T-helper 2 cell (primary cell): ENCODE measurements at places on chromosomes 16 and 17.

DNA sequence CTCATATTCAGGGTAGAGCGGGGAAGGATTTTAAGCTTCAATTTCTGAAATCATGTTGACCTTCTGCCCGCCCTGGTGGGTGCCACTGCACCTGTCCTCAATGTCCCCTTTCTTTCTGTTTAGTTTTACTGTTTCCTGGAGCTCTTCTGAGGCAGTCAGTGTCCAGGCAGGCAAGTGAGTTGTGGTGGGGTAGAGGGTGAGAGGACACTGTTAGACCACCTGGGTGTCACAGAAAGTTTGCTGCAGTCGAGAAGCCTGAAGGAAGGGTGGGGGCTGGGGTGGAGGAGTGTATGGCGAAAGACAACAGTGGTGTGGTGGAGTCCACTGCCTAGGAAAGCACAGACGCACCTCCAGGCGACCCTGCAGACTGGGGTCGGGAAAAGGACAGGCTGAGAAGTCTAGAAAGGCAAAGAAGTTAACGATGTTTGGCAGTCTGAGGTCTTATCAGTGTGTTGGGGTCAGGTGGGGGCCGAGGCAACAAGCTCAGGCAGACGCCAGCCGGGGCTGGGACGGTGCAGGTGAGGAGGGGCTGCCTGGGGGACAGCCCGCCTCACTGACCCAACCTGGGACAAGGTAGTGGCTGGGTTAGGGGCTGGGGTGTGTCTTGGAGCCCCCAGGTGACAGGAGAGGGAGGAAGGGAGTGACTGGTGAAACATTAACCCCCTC is 23.3 kb upstream of the HOXB13 start:
- DNase-seq, result no peak

DNA sequence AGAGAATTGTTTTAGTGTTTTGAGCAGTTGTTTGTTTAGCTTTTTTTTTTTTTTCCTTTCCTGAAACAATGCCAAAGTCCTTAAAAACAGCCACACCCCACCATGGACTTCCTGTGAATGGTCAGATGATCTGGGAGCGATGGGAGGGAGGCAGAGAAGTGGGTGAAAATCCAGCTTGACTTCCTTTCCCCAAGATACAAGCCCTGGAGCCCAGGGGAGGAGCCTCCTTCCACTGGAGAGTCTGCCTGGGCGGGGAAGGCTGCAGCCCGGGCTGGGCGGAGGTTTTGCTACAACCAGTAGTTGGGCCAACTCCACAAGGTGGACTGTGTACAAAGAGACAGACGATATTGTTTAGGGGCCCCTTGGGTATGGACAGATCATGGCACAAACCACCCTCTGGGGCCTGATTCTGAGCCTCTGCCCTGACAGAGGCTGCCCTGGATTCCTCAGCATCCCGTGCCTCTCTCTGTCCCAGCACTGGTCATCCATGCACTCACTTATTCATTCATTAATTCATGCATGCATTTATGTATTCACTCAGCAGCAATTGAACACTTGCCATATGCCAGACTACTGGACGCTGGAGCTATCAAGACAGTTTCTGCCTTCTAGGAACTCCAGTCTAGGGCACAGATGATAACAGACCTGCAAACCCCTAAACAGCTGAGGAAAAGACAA is 29.8 kb downstream of the WSB1 start:
- DNase-seq, result no peak

GRCh38 chr16:79295746-79296145 is 304.8 kb downstream of the MAF start:
- no peak for DNase-seq

GRCh38 chr16:48507391-48507790 is 102.6 kb downstream of the N4BP1 start:
- no peak for DNase-seq

DNA sequence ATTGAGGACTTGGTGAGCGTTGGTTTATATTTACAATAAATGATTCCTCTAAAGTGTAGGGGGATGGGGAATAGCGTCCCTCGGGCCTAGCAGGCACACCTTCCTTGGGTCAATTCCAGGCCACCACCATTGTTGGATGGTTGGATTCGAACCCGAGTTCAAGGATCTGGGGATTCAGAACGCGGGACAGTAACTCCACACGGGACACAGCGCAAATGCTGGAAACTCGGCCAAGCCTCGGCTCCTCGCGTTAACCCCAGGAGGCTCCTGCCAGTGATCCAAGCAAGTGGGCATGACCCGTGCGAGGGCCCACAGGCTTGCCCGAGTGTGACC is 613 bp downstream of the B9D1 start:
- DNase-seq, result no peak

- DNase-seq, result peak; percentile 59
Observed at GRCh38 chr16:81730090-81731051, 48.7 kb upstream of the PLCG2 start.

DNA sequence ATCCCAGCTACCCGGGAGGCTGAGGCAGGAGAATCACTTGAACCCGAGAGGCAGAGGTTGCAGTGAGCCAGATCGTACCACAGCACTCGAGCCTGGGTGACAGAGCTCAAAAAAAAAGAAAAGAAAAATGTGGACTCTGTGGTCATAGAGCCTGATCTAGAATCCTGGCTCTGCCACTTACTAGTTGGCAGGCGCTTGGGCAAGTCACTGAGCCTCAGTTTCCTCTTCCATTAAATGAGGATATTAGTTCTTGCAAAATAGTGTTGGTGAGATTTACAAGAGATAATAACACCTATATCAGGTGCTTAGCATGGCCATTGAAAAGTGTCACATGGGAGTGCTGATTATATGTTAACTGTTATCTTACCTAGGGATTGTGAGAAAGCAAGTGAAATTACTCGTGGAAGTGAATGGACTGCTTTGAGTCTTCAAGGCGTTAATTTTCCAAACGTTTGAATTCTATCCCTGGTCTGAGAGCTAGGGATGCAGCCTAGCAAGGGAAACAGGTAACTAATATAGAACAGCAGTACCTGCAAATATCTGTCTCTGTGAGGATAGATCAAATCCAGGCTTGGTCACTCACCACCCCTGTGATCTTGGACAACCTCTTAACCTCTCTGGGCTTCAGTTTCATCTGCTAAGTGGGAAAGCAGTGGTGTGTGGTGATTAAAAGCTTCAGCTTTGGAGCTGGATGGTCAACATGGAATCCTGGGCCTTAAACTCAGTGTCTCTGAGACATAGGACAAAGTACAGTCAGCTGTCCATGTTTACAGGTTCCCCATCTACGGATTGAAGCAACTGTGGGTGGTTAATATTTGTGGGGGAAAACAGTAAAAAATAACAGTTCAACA is 953 bp upstream of the NSMCE1 start:
- no peak for DNase-seq

DNA sequence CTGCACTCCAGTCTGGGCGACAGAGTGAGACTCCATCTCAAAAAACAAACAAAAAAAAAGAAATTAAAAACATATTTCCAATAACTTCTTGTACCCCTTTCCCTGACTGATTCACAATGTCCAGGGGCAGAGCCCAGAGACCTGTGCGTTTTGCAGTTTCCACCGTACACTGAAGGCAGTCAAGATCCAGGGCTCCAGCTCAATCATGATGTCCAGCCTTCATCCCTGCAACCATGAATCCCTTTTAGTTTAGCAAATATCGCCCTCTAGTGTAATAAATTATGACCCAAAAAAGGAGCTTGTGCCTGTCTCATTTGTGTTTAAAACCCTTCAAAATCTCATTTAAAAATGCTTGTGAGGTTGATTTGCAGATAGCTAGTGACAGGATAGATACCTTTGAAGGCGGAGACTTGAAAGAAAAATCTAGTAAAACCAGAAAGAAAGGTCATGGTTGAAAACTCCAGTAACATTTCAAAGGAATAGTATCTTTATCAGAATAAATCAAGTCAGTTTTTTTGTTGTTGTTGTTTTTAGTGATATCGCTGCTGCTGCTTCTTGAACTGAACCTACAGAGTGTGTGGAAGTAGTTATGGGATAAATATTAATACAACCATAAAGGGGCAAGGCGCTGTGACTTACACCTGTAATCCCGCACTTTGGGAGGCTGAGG is 3.7 kb upstream of the ERN1 start:
- no peak for DNase-seq

DNA sequence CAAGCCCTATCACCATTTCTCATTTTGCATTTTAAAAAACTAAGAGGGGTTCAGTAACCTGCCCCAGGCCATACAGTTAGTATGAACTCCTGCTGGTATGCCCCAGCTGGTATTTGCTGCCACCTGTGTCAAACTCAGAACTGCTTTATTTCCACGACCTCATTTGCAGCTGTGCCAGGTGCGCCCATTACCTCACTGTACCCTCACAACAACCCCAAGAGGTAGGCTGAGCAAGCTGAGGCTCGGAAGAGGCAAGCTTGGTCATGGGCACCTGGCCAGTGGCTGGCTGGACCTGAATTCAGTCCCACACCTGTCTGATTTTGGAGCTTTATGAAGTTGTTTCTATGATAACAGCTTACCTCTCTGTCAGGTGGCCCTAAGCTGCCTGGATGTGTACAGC is 7.6 kb downstream of the EPN2 start:
- no peak for DNase-seq

DNA sequence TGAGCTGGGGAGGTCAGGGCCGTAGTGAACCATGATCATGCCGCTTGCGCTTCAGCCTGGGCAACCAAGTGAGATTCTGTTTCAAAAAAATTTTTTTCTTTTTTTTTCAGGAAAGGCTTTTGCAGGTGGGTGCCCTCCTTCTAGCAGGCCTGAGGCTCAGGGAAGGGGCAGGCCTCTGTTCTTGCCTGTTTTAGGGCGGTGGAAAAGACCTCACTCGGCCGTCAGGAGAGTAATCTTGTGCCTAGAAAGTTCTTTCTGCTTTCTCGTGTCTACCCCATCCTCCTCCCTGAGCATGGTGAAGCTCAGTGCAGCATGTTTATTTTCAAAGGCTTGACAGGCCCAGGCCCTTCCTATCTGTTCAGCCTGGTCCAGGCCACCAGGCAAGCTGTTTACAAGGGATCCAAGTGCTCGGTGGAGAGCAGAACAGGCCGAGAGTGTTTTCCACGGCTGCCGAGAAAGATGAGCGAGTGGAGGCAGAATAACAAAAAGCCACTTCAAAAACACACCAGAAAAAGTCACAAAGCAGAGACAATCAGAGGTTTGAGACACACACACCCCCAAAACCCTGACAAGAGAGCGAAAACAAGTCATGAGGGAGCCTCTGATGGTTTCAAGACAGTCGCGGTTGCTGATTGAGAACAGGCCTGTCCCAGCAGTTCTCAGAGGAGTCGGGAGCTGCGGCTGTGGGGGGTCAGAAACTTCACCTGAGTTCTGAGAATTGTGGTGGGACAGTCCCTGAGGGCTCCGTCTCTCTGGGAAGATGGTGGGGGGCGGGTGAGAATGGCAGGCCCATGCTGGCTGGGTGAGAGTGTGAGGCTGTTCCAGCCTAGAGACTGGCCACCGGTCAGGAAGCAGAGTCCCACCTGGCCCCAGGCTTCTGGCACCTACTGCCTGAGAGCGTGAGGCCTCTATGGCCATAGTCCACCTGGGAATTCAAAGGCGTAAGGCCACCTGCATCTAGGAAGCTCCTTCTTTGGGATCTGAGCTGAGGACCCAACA is 37.5 kb upstream of the CCR7 start:
- DNase-seq, result peak; percentile 41

DNA sequence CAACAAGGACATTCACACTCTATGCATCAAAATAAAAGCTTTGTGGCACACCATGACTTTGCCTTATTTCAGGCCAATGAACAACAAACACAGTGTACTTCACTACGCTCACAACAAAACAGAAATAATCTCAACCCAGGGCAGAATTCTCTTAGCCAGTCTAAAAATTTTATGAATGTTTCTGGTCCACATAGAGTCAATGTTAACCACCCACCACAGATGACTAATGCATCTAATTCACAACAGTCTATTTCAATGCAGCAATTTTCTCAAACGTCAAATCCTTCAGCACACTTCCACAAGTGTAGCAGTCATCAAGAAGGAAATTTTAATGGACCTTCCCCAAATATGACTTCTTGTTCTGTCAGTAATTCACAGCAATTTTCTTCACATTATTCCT is 101.7 kb downstream of the CHD9 start:
- DNase-seq, result no peak

GRCh38 chr16:73499276-73499675 is 451.3 kb upstream of the ZFHX3 start:
- no peak for DNase-seq

- DNase-seq, result no peak
Observed at GRCh38 chr17:2250140-2251095, 53.2 kb downstream of the SMG6 start.

- DNase-seq, result no peak
Observed at GRCh38 chr16:80599466-80599865, 58.7 kb downstream of the DYNLRB2 start.

DNA sequence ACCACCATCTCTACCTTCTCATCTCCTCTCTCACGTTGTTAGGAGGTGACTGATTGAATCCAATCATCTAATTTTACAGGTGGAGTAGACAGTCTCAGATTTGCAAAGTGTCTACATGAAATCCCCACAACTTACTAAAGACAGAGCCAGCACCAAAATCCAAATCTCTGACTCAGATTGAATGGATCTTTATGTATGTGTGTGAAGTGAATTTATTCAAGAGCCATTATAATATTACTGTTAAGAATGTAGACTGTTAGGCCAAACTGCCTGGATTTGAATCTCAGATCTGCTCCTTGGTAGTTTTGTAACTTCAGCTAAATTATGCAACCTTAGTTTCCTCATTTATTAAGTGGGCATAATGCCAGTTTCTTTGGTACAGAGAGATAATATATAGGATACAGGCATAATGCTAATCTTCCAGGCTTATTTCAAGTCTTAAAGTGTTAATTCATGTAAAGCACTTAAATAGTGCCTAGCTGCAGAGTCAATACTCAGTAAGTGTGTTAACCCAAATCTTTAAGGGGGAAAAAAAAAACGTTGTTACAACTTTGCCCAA is 12.7 kb downstream of the CNEP1R1 start:
- no peak for DNase-seq

DNA sequence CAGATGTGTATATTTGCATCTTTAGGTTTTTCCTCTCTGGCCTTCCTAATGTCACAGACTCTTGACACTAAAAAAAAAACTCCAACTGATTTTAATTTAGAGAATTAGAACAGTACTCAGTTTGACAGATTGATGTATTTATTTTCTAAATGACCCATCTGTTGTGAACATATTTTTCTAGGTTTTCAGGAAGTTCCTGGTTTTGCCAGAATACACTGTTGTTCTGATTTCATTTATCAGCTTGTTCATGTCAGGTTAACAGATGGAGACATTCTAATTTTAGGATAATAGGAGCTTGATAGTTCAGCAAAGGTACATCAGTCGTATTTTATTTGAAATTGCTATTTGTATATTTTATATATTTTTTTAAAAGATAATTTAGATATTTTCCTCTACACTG is 133.4 kb downstream of the TANC2 start:
- DNase-seq, result no peak

- no peak for DNase-seq
Observed at GRCh38 chr17:9053406-9053805, 32.1 kb downstream of the NTN1 start.

GRCh38 chr17:28865946-28866752 is 11.3 kb downstream of the ERAL1 start:
- DNase-seq, result peak; percentile 20

GRCh38 chr16:69233124-69233523 is 46.2 kb downstream of the SNTB2 start:
- DNase-seq, result no peak

DNA sequence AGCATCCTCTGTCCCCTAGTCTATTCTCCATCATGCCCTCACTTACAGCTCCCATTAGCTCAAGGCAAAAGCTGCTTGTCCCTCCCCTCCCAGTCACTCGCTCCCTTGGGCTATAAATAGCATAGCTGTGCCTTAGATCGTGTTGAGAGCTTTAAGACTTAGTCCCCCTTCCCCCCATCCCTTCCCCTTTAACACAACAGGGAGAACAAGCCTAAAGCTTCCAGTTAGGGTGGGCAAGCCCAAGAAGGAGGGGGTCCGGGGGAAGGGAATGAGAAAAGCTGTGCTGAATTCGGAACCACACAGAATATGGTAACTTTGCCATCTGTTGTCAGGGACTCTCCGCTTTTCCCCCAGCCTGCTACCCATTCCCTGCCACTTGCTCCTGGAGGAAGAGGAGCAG is 4.9 kb upstream of the HIGD1B start:
- DNase-seq, result no peak
